ENCODE measurements at places on chromosomes 6 and 20.

DNA sequence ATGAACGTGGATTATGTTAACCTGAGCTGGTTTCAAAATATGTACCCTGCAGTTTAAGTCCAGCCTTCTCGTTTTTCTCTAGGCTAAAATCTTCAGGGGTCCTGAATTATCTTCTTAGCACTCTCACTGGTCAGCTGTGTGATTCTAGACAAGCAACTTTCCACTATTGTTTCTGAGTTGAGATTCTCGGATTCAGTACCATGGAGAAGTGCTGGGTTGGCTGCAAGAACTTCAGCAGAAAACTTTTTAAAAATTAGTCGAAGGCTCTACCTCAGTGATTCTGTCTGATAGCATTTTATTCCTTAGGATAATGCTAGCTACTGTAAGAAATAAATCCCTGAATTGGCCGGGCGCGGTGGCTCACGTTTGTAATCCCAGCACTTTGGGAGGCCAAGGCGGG lies 173.7 kb downstream of the GRM1 start:
- DNase-seq, result no peak

GRCh38 chr20:32017711-32018251 lies 7.5 kb downstream of the CCM2L start:
- peak; percentile 86 for DNase-seq

DNA sequence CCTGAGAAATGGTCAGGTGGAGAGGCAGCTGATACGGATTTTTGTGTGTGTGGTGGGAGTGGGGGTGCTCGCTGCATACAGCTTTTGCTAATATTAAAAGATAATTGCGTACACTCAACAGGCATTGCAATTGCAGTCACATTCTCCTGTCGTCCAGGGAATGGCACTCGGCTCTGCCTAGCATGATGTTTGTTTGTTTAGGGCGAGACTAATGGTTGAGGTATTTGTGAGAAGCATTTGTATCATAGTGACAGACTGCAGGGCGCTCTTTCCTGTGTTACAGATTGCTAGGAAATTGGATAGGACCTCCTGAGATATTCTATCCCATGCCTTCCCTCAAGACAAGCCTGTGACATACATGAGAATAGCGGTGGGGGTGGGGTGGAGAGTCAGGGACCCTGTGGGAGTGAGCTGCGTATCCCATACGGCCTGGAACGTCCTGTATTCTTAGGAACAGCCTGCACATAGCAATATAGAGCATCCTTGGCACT lies 207.4 kb downstream of the SOX4 start:
- DNase-seq, result peak; percentile 75

- DNase-seq, result no peak
These were observed 16.2 kb upstream of the IYD start for GRCh38 chr6:150352321-150353296.

GRCh38 chr6:135423649-135424128 lies 73.9 kb downstream of the AHI1 start:
- peak; percentile 37 for DNase-seq

DNA sequence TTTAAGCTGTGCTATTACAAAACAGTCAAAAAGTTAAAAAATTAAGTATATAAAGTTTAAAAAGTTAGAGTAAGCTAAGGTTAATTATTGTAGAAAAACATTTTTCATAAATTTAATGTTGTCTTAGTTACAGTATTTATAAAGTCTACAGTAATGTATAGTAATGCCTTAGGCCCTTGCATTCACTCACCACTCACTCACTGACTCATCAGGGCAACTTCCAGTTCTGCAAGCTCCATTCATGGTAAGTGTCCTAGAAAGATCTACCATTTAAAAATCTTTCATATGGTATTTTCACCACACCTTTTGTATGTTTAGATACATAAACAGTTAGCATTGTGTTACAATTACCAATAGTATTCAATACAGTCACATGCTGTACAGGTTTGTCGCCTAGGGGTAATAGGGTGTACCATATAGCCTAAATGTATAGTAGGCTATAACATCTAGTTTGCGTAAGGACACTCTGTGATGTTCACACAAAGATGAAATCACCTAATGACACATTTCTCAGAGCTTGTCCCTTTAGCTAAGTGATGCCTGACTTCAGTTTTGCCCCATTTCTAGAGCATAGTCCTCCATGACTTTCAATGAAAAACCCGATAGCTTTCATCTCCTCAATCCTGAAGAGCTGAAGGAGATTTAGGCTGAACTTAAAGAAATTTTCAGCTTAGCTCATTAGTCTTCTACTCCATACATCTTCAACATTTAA lies 14.9 kb upstream of the HLA-DRA start:
- no peak for DNase-seq

DNA sequence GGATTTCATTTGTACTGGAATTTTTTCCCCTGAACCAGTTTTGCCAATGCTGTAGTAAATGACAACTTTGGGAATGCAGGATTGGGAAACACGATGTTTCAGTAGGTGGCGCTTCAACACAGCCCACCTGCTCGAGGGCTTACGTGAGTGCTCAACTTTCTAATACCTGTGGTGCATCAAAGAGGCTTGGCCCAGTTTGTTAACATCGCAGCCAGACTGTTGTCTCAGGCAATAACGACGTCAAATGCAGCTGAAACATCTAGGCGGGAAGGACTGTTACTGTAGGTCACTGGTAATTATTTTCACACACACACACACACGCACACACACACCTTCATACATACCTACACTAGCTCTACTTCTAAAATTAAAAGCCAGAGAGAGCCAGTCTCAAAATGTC lies 815.5 kb upstream of the SLC35B3 start:
- peak; percentile 78 for DNase-seq

- peak; percentile 87 for DNase-seq
These were observed 151.8 kb upstream of the HEY2 start for GRCh38 chr6:125597411-125598253.

- DNase-seq, result no peak
These were observed 995 bp upstream of the GSTA4 start for GRCh38 chr6:52995913-52996645.

GRCh38 chr6:26044140-26045064 lies 42.8 kb upstream of the HFE start:
- no peak for DNase-seq

DNA sequence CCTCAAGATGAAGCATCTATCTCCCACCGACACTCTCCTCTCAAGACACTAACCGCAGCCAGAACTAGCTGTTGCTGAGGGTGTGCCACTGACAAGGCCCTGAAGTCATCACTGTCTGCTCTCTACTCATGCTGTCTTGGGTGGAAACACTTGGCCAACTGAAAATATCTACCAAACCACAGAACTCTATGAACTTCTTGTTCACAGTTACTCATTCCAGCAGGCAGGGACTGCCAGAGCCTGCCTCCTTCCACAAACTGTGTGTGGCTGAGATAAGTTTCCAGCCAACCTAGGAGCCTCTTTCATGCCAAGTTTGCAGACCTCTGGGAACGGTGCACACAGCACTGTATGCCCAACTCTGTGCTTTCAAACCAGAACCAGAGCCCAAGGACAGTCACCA lies 45.5 kb upstream of the NXT1 start:
- no peak for DNase-seq

DNA sequence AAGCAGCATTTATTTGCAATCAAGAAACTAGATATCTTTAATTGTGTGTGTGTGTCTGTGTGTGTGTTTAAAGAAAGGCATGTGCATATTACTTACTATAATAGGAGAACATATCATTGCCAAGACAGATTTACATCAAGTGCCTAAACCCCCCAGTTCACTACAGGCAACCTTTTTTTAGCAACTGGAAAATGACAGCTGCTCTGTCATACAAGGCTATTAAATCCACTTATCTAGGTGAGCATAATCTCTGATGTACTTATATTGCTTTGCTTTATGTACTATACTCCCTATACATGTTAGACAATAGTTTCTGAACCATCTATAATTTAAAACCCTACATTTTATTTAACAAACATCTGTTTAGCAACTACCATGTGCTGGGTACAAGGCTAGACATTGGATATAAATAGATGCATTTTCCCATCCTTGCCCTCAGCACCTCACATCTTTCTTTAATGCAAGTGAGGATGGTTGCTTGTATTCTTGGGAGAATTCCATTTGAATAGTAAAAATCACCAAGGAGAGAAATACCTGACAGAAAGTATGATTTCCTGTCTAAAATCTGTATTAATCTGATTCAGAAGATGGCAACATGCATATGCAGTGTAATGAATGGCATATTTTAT lies 398.3 kb downstream of the LAMA2 start:
- DNase-seq, result no peak

DNA sequence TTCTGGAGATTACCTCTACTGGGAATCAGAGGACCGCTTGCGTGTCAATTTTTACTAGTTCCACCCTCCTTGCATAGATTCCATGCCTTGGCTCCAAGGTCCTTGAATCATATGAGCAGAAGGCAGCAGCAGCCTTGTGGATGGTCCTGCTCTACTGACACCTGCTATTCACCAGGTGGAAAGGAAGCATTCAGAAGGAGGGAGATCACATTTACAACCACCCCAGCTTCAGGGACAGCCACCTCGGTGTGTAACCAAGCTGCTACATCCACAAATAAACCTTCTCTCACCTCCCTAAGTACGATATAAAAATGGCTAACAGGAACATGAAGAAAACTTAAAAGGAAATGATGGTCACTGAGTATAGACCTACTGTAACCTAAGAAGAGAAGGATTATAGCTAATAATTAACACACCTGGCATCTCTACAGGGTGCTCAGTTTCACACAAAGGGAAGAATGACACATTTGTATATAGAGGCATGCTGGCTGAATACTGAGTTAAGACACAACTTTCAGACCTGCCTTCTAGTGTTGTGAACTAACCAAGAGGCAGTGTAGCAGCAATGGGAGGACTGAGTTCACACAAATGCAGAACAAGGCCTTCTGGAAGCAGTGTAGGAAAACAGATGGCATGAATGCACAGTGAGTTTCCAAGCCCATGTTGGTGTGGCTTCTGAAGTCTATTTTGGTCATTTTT lies 46.3 kb upstream of the SRPK1 start:
- DNase-seq, result no peak

DNA sequence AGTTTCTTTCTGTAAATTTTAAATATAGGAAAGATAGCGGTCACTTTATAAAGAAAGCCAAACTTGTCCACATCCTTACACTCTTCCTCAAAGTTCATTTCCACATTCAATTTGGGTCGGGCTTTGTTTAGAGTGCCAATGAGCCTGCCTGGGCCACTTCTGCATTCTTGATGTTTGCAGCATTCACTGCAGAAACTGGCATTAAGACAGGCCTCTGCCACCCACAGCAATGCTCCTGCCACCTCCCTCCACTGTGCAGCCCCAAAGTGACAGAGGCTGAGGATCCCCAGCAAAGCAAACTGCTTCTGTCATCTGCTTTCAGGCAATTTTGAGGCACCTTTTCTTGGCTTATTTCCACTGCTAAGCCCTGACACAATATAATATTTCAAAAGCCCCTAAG lies 61.2 kb downstream of the TNFAIP3 start:
- DNase-seq, result no peak

DNA sequence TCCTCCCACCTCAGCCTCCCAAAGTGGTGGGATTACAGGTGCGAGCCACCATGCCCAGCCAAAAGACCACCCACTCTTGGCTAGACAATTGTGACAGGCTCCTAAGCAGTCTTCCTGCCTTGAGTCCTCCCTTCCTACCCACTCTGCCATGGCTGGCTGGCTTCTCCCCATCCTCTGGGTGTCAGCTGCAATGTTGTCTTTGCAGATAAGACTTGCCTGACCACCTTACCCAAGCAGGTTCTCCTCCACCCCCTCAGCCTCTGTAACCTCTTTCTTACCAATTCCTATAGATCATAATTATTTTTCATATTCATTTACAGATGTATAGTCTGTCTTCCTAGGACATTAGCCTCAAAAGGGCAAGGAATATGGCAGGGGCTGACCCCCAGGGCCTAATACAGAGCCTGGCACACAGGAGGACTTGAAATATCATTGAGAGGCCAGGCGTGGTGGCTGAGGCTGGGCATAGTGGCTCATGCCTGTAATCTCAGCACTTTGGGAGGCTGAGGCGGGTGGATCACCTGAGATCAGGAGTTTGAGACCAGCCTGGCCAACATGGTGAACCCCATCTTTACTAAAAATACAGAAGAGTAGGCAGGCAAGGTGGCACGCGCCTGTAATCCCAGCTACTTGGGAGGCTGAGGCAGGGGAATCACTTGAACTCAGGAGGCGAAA lies 28.7 kb upstream of the SPAG4 start:
- DNase-seq, result no peak

All from DMS153 (cell line).